ENCODE measurements at places on chromosomes 11 and 22. TPM values are rescaled to one million over a fixed set of nuclear protein-coding genes. Genes with fewer than 3 reads are reported as not detected.

The LMO2 gene
- total RNA-seq, result 10.6 TPM

- DNase-seq, result no peak
Measured at GRCh38 chr11:71103266-71103665, 149.1 kb downstream of the SHANK2 start.

DNA sequence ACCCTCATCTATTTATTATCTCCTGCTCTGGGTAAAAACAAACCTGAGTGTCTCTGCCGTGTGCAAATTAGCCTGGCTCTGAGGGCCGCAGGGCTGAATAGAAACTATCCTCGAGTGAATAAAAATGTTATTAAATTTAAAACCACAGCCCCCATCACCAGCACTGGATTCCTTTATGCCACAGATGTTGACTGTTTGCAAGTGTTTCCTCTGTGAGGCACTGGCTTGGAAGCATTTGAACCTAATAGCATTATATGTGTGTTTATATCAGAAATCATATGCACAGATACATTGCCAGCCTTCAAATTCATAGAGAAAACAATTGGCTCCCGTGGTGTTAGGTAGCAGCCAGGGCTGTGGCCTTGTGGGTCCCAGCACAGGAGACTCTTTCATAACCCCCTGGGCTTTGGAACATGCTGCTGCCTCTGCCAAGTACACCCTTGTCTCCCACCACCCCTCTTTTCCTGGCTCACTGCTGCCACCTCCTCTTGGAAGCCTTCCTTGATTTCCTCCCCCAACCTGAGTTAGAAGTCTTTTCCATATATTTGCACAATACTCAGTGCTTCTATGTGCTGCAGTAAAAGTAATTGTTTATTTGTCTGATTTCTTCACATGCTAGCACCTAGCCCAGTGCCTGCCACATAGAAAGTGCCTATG is 294.4 kb downstream of the DDX10 start:
- DNase-seq, result no peak

The INPPL1 gene
- total RNA-seq, result 646 TPM

The PNPLA5 gene
- not detected for total RNA-seq

DNA sequence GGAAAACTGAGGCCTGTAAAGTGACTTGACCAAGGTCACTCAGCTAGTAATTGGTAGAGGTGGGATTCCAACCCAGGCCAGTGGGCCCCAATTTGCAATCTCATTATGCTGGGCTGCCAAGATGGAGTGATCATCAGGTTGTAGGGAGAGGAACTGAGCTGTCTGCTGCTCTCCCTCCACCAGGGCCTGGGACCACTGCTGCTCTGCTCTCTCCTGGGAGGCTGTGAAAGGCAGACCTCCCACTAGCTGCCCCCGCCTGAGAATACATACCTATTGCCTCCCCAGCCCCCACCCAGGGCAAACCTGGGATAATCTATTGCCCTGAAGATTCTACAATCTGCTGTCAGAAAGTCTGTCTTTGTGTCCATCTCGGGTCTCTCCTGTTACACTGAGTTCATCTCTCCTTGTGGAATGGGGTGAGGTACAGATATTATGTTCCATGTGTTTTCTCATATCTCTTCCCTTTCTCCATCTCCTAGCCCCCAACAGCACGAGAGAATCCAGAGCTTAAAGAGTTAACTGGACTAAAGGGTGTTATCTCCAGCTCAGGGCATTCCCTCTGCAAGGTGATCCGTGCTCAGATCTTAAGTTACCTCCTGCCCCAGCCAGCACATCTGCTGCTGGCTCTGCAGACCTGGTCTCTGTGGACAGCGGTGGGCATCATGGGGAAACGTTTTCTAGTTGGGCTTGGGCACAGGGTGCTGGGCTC is 5.6 kb downstream of the NECTIN1 start:
- no peak for DNase-seq

The MOB2 gene
- 15.0 TPM for total RNA-seq

The MS4A12 gene
- not detected for total RNA-seq

GRCh38 chr11:92848578-92848977 is 120.9 kb upstream of the MTNR1B start:
- no peak for DNase-seq

GRCh38 chr11:34899633-34900016 is 16.6 kb downstream of the APIP start:
- no peak for DNase-seq

DNA sequence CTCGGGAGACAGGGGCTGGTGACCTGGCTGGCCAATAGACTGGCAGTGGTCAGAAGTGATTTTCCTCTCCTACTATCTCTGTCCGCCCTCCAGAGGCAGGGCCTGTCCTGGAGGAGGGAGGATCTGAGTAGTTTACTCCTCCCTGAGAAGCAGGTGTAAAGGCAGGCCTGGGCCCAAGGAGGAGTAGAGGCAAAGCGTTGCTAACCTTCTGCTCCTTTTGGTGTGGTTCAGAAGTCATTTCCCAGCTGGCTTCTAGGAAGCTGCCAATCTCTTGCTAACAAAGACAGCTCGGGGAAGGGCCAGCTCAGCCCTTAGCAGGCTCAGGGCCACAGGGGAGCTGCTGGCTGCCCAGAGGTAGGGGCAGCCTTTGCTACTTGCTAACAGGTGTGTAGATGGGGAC is 151.1 kb upstream of the NECTIN1 start:
- no peak for DNase-seq

DNA sequence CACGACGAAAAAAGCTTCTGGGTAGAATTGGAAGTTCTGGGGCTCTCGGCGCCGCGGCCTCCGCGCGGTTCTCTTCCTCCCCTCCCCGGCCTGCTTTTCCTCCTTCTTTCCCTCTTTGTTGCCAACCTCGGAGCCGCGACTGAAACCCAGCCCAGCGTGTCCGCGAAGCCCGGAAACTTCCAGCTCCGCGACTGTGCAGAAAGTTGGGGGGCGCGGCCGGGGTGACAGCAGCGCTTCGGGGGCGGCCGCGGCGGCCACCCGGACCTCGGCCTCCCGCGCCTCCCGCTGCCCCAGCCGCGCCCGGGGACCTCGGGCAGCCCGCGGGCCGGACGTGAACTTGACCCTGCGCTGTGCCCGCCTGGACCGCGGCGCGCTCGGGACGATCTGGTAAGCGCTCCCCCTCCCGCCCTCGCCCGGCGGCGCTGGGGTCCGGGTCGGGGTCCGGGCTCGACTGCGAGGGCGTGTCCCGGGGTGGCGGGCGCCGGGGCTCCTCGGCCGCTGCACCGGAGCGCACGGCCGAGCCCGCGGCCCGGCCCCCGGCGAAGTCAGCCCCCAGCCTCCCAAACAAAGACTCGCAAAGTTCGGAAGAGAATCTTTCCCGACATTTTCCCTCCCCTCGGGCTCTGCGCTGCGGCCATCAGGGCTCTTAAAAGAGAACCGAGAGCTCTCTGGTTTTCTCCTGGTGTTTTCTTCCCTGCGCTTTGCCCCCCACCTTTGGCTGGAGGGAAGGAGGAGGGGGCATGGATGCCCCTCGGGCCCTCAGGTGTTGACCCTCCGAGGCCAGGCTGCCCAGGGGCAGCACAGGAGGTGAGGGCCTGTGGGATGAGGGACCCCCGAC is 67.9 kb upstream of the WNT7B start:
- peak; percentile 57 for DNase-seq

- no peak for DNase-seq
Measured at GRCh38 chr11:117019871-117020270, 78.4 kb downstream of the SIK3 start.

DNA sequence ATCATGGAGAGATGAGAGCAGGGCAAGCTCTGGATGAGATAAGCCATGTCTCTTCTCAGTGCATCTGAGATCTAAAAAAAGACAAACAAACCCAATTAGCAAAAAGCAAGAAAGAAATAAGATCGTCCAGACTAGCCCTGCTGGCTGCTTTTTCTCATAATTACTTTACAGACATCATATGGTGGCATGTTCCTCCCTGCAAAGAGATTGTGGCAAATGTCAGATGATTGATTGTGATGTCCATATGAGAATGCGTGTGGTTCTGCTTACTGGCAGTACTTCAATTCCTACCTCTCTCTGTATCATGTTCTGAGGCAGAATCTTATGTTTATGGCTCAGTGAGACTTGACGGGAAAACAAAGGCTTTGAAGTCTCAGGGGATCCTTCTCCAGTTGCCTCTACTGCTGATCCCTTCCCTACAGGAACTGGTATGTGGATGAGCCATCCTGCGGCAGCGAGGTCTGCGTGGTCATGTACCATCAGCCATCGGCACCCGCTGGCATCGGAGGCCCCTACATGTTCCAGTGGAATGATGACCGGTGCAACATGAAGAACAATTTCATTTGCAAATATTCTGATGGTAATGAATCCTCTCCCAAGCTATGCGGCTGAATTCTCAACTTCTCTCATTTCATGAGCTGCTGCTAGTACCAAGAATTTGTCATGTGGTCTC is 8.8 kb downstream of the LAYN start:
- DNase-seq, result peak; percentile 67

GRCh38 chr11:34148504-34149165 is 43.2 kb downstream of the NAT10 start:
- no peak for DNase-seq

DNA sequence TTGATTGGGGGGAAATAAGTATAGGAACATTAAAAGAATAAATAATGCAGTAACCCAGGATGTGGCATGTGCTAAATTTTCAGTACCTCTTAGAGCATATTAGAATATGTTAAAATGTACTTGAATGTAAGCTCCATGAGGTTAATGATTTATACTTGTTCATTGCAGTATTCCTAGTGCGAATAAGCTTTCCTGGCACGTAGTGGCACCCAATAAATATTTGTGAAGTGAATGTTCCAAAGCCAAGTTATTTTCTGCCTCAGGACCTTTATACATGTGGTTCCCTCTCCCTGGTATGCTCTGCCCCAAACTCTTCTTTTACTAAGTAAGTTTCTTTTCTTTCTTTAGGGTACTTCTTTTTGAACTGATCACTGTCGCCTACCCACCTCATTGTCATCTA is 118.8 kb downstream of the DBX1 start:
- DNase-seq, result no peak

DNA sequence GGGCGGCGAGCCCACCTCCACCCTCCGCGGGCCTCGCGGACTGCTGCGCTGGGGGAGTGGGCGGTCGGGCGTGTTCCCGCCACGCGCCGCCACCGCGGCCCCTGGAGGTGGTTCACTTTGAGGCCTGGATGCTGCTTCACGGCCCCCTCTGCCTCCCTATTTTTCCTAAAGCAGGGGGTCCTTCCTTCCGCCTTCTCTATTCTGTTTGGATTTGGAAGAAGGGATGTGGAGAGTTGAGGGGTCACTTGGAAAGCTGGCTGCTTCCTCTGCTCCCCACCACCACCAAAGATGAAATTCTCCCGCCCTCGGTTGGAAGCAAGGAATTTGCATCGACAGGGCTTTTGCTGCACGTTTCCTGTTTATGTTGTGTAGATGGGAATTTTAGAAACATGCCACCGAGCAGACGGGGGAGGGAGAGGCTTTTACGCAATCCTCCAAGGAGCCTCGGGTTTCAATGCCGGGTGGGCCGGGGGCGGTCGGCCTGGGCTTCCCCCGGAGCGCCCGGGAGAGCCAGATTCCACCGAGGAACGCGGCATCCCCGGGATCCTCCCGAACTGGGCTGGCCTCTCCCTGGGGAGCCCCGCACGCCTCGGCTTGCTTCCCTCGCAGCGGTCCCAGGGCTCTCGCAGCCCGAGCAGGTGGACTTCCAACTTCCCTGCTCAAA is 403 bp upstream of the SBF2 start:
- DNase-seq, result peak; percentile 56

DNA sequence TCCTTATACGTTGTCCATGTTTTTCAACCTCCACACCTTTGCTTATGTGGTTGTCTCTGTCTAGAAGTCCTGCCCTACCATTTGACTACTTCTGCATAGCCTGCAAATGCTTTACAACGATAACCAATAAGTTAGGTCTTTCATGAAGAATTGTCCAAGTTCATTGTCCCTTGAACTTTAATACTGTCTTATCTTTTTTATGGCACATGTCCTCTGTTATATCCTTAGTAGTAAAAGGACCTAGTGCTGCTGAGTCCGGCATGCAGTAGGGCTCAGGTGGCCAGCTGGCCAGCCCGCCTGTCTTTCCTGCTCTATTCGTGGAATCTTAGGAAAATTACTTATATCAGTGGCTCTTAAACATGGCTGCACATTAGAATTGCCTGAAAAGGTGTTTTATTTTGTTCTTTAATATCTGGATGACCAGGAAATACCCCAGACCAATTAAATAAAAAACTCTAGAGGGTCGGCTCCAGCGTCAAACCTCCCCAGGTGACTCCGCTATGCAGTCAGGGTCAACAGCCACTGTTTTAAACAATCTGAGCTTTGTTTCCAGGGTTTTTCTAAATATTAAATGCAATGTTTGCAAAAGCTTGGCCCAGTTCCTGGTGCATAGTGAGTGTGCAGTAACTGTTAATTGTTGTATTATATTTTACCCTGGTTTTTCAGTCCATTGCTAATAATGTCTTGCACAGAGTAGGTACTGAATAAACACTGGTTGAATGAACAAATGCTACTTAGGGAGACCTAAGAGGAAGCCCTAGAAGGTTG is 64.6 kb upstream of the SESN3 start:
- no peak for DNase-seq

- DNase-seq, result no peak
Measured at GRCh38 chr11:86209806-86210657, 34.5 kb upstream of the EED start.

DNA sequence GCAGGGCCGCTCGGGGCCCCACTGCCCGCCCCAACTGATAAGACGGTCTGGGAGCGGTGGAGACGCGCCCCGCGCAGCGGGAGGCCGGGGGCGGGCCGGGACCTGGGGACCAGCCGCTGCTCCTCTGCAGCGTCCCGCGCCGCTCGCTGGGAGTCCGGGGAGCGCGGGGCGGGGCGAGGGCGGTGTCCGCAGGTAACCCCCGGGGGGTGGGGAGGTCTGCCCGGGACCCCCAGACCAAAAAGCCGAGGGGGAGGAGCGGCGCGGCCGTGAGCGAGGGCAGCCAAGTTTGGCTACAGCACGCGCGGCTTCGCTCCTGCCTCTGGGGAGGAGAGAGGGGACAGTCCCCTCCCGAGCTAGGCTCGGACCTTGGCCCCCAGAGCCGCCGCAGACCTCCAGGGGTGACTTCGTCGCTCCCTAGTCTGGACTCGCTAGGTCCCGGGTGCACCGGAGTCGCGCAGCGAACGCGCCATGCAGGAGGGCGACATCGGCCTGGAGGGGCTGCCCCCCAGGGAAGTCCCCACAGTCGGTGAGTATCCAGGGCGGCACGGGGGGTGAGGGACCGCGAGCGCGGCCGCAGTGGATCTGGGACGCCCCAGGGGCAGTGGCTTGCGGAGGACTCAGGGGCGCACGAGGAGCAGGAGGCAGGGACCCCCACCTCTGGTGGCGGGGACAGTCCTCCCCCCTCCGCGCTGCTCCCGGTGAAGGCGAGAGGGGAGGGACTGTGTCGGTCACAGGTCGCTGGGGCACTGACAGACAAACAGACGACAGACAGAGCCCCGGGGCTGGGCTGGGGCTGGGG is 92.3 kb upstream of the ANO1 start:
- no peak for DNase-seq

The FOSL1 gene
- total RNA-seq, result 11.6 TPM

- no peak for DNase-seq
Measured at GRCh38 chr22:46238541-46238940, 11.6 kb downstream of the CDPF1 start.

The SAA2 gene
- not detected for total RNA-seq

GRCh38 chr11:75725547-75726320 is 8.1 kb downstream of the MOGAT2 start:
- no peak for DNase-seq

- no peak for DNase-seq
Measured at GRCh38 chr11:3004481-3004880, 12.4 kb upstream of the NAP1L4 start.

Data from myocyte (in vitro differentiated cells).